Activated naive CD4-positive, alpha-beta T cell treated with anti-CD3 and anti-CD28 coated beads, Interleukin-2, amount 50 U/mL, for 72 hours (primary cell): ENCODE measurements at places on chromosomes 3 and 15.

DNA sequence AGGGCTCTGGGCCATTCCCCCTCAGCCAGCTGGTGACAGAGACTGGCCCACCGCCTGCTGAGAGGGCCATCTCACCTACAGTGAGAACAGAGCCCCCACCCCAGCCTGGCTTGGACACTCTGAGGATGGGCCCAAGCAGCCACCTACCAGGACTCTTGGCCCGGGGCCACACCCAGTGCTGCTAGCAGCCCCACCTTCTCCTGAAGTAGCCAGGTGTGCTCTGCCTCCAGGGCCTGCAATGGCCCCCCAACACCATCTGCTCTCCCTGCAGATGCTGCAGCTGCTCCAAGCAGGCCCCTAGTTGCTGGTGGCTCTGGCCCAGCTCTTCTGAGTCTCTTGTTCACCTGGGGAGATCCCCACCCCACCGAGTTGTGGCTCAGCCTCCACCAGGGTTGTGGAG, 6.8 kb upstream of the CLK3 start:
- no peak for DNase-seq

GRCh38 chr15:59839906-59840305, 150.8 kb upstream of the BNIP2 start:
- DNase-seq: no peak

DNA sequence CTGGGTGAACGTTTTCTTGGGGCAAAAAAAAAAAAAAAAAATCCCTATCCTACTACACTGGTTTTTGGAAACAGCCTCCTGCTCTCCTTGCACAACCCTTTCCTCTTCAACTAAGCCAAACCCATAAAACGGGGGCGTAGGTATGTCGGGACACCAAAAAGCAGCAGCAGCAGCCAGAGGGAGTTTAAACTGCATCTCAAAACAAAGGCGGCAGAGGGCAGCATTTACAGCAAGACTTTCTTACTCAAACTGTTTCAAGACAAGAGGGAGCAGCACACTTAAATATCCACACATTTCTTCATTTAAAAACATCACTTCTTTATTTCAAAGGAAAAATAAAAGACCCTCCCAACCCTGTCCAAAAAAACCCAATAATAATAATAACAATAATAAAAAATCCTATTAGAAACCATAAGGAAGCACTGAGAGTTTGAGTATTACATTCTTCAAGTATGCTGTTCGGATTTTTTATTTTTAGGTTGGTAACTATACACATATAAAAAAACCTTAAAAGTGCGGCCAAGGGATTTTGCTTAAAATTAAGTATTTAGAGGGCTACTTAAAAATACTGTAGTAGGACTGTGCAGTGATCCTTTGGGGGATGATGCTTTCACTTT, 43.9 kb upstream of the PLXND1 start:
- DNase-seq: peak; percentile 60

GRCh38 chr3:40465456-40465855, 8.3 kb downstream of the RPL14 start:
- no peak for DNase-seq

GRCh38 chr3:149376718-149377407, 586 bp downstream of the TM4SF1 start:
- no peak for DNase-seq

- DNase-seq: no peak
Observed at GRCh38 chr15:79680720-79681119, 216.1 kb downstream of the MTHFS start.

GRCh38 chr3:133850034-133850433, 44.4 kb downstream of the SRPRB start:
- DNase-seq: no peak

- DNase-seq: no peak
Observed at GRCh38 chr3:50347187-50347813, 1.8 kb upstream of the ZMYND10 start.

DNA sequence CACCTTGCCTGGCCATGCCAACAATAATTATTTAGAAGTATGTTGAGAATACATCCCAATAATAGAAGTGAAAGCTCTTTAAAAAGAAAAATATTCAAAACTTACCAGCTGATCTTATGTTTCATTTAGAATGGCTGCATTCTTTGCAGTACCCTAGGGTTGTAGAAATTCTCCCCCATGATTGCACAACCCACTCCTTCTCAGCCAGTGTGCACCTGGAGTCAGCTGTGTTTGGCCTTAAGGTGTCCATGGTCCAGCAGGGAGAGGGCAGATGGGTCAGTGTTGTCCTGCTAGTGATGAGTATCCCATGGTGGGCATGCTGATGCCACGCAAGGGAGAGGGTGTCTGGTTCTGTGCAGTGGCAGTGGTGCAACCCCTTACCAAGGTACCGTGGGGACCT, 117.3 kb downstream of the IGF1R start:
- DNase-seq: no peak

DNA sequence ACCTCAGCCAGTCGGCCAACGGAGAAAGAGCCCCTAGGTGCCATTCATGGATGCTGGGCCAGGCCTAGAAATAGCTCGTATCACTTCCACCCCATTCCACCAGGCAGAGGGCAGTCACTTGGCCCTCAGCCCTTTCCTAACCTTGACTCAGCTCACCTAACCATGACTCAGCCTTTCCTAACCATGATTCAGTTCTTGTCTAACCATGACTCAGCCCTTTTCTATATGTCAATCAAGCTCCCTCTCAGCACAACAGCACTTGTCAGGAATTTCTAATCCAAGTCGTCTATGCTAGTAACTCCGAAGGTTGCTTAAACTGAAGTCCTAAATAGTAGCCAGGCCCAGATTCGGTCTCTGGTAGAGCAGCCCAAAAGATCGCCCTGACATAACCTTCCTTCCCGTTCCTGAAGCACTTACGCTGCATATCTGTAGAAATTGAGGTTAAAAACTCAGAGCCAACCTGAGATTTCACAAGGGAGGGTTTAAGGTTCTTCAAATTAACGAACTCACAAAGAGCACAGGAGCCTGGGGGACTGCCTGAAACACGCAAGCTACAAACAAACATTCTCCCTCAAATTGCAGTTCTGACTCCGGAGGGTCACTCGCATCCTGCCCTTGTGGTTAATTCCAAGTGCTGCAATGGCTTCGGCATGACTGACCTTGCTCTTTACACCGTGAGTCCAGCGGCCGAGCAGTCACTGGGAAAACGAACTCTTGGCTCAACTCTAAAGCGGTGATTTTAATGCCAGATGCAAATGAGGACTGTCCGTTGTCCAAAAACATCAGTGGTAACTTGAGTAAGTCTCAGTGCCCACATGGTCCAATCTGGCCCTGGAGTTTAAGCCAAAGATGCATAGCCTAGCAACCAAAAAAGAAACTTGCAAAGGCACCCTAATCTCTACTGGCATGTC, 99.9 kb downstream of the ADAMTS17 start:
- no peak for DNase-seq

- no peak for DNase-seq
Observed at GRCh38 chr3:55434789-55435188, 52.3 kb downstream of the WNT5A start.

DNA sequence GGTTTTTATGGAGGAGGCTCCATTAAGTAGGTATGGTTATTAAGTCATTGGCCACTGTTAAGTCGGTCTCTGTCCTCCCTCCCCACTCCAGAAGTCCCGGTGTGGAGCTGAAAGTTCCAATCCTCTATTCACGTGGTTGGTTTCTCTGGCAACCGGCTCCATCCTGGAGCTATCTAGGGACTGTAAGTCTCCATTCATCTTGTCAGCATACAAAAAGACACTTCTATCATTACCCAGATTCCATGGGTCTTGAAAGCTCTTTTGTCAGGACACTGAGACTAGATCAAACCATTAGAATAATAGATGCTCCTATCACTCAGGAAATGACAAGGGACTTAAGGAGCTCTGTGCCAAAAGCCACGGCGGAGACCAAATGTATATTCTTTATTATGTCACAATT, 110.3 kb downstream of the PIK3CB start:
- no peak for DNase-seq

DNA sequence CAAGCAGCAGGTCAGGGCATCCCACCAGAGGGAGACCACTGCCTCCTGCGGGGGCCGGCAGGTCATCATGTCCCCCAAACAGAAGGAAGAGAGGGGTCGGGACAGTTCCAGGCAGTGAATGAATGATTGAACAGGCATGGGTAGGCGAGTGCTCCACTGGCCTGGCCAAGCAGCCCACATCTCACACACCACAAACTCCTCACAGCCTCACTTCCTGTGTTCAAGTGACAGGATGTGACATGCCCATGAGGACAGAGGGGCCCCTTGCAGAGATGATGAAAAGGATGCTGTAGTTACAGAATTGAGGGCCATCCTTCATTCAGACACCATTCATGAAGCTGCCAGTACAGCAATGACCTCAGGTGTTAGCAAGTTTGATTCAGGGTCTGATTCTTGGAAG, 3.7 kb downstream of the IQSEC1 start:
- DNase-seq: no peak

DNA sequence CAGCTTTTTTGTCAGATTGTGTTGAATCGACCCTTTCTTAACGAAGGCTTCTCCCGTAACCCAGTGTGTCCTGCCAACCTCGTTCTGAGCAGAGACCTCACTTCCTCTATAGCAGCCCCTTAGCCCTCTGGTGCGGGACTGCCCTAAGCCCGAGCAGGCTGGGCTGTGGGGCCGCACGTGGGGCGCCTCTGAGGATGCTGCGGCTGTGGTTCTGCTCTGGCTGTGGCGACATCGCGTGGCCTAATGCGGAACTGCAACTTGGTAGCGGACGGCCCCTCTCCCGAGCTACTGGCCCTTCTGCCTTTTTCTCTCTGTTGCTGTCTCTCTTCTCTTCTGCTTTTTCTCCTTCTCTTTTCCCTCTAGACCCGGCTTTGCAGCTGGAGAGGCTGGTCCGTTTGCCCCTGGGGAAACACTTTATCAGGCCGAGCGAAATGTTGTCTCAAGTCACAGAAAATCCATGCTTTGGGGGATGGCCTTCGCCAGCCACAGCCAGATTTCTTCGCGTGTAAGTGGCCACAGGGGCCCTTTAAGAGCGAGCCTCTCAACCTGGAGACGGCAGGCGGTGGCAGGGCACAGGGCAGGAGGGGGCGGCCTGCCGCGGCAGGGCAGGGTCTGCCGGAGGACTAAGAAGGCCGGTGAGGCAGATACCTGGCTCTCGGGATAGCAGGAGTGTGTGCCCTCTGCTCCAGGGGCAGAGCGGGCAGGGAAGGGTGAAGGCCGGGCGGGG, 19.4 kb upstream of the KIF23 start:
- peak; percentile 75 for DNase-seq

GRCh38 chr3:58664611-58665010, 2.0 kb downstream of the FAM3D start:
- DNase-seq: no peak

GRCh38 chr3:124883766-124884473, 3.2 kb downstream of the ITGB5 start:
- DNase-seq: no peak

DNA sequence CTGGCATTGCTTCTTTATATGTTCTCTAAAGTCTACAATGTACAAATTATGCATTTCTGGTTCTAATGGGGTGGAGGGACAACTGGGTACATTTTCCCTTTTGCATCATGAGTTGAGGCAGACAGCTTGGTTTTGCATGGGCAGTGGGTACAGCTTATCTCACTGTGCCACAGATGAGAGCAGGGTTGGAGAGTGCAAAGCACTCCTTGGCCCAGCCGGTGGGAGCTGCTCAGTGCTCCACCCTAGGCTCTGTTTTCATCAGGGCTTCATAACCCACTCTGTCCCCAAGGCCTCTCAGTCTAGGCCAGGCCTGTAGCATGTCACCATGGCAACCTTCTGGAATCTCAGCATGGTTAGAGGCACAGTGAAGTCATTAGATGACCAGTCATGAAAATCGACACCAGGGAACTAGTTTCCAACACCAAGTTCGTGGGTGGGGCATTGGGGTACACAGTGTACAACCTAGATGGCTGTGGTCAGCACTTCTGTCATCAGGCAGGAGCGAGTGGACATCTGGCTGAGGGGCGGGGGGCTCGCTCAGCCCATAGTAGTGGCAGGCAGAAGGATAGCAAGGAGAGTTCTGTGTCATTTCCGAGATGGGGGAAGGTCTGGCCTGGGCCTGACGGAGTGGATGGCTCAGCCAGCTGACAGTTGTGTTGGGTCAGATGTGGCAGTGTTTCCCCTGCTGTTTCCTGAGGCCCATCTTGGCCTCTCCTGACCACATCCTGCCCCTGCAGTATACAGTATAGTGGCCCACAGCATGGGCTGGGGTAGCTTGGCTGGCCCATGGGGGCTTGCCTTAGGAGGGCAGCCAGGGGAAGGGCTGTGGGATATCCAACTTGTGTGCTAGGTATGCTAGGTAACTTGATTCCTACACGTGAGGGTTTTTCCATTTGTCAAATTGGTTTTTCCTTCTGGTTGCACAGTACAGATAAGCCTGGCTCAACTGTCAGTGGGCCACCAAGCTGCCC, 75.7 kb upstream of the PRR23C start:
- DNase-seq: no peak

- no peak for DNase-seq
Observed at GRCh38 chr3:124862006-124862405, 25.2 kb downstream of the ITGB5 start.

- DNase-seq: no peak
Observed at GRCh38 chr15:60703207-60703933, 224.4 kb upstream of the ICE2 start.

DNA sequence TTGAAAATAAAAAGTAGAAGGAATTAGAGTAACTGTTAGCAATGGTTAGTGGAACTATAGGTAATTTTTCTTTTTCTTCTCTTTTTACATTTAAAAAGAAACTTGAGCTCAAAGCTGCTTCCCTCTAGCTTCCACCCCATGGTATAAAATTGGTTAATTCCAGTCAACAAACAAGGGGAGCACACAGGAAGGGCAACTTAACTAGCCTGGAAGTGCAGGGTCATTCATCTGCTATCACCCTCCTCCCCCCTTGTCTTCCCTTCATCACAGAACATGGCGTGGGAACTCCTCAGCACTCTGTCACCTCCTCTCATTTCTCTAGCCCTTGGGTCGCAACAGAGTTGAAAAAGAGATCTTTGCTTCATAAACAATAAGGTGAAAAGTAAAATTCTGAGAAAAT, 20.0 kb downstream of the MASP1 start:
- no peak for DNase-seq

DNA sequence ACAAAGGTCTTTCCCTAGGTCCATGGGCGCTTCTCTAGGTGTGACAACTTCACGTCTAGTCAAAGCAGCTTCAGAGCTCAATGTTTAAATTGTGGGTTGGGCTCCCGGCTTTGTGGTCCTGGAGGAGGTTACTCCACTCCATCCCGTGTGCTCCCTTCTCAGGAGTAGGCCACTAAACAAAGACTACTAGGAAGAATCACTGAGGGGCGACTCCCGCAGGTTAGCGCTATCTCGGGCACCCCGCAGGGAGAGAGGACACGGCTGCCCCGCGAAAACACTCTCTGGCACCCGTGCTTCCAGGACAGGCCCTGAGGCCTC, 500 bp downstream of the PARP6 start:
- no peak for DNase-seq
